ENCODE measurements at places on chromosomes 13 and 19.
A peak's percentile ranks its signal among the peaks of the same experiment; 100 is the strongest.

DNA sequence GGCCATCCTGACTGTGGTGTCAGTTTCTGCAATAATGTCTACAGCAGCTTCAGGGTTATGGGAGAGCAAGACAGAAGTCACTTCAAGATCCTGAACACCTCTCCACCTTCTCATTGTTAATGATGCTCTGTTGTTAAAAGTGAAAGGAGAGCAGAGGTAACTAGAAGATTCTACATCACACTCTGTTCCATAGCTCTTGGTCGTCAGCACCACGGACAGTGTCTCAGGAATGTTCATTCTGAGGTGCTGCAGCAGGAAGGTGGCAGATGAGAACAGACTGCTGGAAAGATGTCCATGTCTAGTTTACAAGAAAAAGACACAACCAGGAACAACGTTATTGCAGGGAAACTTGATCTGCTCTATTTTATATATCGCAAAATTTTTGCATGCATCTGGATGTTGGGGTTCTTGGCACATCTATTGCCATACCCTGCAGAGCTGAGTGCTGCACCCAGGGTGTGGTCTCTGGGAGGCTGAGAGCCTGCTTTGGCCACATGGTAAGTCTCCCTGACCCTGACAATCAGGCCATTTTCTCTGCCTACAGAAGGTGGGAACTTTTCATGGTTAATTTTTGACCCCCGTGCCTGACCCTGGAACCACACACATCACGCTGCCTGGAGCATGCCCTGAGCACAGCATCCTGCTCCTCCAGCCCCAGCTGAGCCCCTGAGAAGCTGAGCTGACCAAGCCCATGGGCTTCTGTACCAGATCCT is 12.7 kb downstream of the CEACAM21 start:
- no peak for DNase-seq

DNA sequence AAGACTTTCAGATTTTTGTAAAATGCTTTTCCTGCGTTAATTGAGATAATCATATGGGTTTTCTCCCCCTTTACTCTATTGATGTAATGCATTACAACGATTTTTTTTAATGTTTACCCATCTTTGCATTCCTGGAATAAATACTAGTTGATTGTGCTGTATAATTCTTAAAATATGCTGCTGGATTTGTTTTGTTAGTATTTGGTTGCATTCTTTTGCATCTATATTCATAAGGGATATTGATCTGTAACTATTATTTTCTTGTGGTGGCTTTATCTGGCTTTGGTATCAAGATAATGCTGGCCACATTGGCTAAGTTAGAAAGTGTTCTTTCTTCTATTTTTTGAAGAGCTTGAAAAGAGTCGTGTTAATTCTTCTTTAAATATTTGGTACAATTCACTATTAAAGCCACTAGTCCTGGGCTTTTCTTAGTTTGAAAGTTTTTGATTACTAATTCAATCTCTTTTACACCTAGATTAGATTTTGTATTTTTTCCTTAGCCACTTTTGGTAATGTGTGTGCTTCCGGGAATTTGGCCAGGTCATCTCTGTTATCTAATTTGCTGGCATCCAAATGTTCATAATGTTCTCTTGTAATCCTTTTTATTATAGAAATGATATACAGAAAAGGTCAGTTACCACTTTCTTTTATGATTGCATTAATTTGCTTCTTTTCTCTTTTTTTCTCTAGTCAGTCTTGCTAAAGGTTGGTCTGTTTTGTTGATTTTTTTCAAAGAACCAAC is 29.8 kb downstream of the KL start:
- no peak for DNase-seq

GRCh38 chr19:43564800-43565199 is 10.5 kb downstream of the XRCC1 start:
- DNase-seq: no peak

- DNase-seq: no peak
These were observed 61.9 kb downstream of the MLLT1 start for GRCh38 chr19:6217752-6218334.

DNA sequence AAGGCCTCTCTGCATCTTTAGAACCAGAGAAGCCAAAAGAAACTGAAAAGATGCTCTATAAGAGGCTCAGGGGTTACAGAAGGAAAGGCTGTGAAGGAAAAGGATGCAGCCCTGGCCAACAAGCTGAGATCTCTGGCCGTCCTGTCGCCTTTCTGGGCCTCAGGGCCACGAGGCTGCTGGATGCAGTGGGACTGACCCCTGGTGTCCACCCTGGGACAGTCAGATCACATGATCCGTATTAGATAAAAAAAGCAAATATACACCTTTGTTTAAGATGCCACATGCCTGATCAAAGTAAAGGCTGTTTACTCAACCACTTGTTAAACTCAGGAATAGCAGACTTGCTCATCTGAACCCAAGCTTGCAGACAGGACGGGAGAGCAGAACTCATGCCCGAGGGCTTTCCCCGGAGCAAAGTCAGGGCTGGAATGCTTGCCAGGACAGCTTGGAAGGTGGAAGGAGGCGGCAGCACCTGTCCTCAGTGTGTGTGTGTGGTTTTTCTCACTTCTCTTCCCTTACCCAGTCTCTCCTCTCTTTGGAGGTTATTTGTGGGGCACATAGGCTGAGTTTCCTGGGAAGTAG is 206.5 kb upstream of the TSHZ3 start:
- no peak for DNase-seq

- no peak for DNase-seq
These were observed 226.5 kb downstream of the MYO16 start for GRCh38 chr13:108855737-108856387.

GRCh38 chr19:6564393-6564792 is 26.6 kb downstream of the CD70 start:
- DNase-seq: no peak

DNA sequence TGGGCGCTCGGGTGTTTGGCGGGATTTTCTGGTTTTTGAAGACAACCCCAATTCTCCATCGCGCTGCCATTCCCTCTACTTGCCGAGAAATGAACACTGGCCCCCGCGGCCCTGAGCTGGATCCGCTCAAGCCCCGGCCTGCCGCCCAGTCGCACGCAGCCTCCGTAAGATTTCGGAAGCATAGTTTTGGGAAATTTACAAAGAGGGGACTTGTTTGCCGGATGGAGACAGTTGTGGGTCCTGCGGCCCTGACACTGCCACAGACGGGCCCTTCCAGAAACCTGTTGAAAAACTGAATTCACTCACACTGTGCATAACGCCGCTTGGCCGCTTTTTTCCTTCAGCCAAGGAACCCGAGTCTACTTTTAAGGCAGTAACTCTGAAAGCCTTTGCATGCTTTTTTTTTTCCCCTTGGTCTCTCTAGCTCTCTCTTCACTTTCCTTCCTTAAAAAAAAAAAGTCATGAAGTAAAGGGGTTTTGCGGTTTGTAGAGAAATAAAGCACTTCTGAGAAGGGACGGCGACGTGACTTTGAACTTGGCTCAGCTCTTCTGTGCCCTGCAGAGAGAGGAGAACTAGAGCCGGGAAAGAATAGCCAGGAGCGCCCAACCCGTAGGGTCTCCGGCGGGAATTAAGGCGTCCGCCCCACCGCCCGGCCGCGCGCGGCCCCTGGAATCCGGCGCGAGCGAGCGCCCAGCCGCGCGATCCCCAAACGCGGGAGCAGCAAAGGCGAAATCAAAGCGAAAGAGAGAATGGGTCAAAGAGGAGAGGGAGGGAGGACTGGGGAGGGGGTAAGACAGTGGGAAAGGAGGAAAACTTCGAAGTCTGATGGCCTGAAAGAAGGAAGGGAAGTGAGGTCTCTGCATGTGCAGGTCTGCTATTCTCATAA is 3.4 kb upstream of the ZIC2 start:
- no peak for DNase-seq

DNA sequence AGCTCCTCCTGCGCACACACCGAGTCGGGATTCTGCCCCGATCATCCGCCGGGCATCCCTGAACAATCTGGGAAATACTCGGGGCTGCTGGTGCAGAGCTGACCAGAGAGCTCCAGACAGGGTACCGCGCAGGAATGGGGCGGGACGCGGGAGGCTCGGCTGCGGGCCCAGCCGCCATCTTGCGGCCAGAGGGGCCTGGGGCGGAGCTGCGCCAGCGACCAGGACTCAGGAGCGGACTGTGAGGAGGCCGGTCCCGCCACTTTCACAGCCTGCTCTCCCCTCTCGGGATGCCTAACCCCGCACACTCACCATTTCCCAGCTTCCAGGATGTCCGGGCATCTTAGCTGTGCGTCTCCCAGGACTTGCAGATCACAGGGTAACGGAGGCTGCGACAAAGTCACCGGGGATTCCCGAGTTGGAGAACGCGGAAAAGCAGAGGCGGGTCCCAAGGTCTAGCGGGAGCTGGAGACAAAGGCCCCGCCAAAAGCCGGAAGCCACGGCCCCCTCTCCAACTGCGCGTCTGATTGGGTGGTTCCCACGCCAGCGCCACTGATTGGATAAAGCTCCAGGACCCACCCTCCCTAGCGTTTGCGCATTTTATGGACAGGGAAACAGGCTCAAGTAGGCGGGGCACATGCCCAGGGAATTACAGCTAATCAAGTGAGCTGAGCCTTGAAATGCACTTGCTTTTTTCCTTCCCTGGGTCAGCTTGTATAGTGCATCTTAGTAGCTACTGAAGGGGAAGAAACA is 15.8 kb upstream of the ZNF43 start:
- peak; percentile 96 for DNase-seq
